ENCODE measurements at places on chromosomes 6 and 20. TPM values are rescaled to one million over a fixed set of nuclear protein-coding genes. Genes with fewer than 3 reads are reported as not detected.

DNA sequence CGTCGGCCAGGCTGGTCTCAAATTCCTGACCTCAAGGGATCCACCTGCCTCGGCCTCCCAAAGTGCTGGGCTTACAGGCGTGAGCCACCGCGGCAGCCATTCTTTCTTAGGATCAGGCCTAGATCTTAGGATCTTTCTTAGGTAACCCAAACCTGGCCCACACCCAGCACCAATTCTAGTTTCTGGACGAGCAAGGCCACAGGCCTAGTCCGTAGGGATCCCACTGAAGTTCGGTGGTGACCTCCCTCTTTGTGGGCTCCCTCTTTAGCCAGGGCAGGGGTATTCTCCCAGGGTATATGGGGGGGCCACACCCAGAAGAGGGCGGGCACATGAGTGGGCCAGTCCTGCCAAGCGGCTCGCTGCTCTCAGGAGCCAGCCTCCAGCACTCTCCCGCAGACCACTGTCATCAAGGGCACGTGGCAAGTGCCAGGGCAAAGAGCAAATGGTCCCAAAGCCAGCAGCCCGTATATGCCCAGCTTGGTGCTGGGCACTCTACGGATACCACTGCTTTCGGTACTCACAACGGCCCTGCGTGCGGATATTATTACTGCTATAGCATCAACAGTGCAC, 6.5 kb downstream of the PXDC1 start:
- DNase-seq: no peak

DNA sequence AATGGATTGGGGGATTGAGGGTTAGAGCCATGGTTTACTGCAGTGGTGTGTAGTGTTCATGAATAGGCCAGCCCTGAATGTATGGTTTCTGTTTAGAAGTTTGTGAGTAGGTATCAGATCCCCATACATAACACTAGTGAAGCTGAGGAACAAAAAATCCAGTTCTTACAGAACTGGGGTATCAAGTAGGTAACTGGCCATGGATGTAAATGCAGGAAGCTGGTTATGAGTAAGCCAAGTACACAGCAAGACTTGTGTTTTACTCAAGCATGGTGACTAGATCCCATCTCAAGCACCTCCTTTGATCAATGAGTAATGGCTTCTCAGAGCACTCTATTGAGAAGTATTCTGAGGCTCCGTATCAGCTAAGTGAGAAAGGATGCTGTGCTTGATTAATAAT, 613.7 kb upstream of the FLRT3 start:
- no peak for DNase-seq

- no peak for DNase-seq
Observed at GRCh38 chr6:31309641-31310040, 37.7 kb upstream of the HLA-C start.

Gene HMGN3
- total RNA-seq: 167 TPM

GRCh38 chr6:80211286-80211685, 104.8 kb downstream of the BCKDHB start:
- no peak for DNase-seq

DNA sequence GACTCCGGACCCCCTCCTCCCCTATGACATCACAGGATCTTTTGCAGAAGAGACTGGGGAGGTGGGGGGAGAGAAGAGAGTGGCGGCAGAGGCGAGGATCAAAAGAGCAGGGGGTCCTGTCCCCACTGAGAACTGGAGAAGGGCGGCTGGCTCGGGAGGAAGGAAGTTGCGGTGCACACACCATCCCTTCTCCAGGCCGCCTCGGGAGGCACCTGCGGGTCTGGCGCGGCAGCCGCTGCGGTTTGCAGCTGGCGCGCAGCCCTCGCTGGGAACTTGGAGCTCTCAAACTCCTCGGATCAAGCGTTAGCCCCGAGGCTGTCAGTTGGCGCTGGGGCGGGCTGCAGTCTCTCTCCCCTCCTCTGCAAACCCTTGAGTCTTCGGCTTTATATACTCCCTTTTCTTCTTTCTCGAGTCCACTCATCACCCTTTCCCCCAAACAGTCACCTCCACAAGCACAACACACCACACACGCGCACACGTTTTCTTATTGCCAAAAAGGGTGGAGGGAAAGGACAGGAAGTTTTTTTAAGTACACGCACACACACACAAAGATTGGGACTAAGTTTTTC, 180.7 kb downstream of the TBXT start:
- no peak for DNase-seq

Gene LIME1
- total RNA-seq: 4.5 TPM
